Skin of body (tissue), 3 donors: ENCODE measurements at places on chromosomes 13 and 19. TPM values are rescaled to one million over a fixed set of nuclear protein-coding genes. Genes with fewer than 3 reads are reported as not detected.

The ARRDC5 gene
- total RNA-seq, result 0.10 TPM

The LIM2 gene
- total RNA-seq, result not detected

- DNase-seq, result no peak
Observed at GRCh38 chr13:112764864-112765561, 75.2 kb downstream of the ATP11A start.

DNA sequence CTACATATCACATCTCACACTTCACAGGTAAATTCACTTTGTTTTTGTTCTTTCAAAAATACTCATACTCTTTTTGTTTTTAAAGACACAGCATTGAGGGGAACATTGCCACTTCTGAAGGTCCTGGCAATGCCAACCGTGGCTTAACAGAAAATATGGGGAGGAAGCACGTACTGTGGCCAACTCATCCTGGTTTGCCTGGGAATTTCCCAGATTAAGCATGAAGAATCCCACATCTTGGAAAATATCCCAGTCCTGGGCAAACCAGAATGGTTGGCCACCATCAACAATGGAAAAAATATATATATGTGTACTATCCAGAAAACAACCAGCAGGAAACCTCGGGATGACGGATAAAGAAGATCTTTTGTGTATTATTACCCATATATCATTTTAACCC is 1032.2 kb upstream of the SLC10A2 start:
- no peak for DNase-seq

- DNase-seq, result no peak
Observed at GRCh38 chr13:27118428-27119054, 53.1 kb downstream of the USP12 start.

- DNase-seq, result no peak
Observed at GRCh38 chr13:53694814-53695532, 666.4 kb downstream of the OLFM4 start.

- no peak for DNase-seq
Observed at GRCh38 chr13:80096383-80096782, 244.5 kb downstream of the SPRY2 start.

DNA sequence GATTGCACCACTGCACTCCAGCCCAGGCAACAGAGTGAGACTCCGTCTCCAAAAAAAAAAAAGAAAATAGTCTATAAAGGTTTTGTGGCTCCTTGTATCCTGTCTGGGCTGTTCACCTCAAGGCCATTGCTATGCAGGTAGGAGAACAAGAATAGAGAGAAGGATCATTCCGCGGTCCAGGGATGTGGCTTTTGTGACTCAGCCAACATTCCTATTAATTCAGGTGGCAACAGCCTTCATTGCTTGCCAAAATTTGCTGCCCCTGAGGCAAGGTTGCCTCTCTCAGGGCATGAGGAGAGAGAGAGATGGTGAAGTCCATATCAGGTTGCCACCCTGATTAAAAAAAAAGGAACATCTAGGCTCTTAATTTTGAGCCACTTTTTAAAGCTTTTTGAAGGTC is 8.0 kb downstream of the ZNF551 start:
- DNase-seq, result no peak

The CLPTM1 gene
- 36.7 TPM for total RNA-seq

DNA sequence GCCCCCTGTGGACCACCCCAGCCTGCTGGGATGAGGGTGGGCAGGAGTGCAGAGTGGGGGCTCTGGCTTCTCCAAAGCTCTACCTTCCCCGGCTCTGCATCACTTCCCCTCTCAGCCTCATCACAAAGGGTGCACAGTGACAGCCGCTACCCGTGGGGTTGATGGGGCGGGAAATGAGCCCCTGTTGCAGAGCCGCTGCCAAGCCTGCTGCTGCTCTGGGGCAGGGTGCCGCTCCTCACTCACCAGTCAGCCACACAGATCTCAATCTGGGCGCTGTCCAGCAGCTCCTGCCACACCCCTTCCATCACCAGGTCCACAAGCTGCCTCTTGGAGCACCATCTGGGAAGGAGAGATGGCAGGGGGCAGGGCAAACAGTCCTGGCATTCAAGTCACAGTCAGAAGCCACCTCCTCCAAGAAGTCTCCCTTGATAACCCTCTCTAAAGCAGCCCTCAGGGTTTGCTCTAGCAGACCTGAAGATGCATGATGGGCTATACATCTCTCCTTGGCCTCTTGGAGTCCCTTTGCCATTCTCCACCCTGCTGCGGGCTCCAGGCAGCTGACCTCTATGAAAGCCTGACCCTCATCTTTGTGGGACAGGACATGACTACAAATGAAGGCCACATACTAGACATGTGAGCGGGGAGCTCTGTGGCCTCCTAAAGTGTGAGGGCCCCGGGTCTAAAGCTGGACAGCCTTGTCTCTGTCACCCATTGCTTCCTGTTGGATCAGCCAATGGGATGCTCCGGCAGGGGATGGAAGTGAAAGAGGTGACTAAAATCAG is 15.7 kb downstream of the MRPS12 start:
- DNase-seq, result no peak

The GFY gene
- total RNA-seq, result not detected

GRCh38 chr19:31709476-31709875 is 360.2 kb upstream of the TSHZ3 start:
- no peak for DNase-seq

DNA sequence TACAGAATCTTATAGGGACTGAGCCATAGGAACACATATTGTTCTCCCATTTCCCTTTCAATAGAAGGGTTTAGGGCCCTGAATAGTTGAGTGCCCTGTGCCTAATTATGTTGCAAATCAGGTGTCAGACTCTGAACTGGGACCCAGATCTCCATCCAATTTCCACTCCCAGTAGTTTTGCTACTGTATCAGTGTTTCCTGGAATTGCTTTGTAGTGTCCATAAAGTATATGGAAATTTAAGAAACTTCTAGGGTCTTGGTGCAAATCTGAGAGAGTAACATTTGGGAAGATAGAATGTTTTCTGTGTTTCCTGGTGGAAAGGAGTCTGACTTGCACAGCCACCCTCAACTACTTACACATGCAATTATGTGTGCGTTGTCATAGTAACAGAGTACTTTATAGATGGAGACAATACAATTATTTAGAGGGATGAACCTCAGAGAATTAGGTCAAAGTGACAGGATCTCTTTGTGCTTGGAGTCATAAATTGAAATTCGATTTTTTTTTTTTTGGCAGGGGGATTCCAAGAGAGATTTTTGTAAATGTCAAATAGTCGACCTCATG is 646 bp upstream of the SLC10A2 start:
- DNase-seq, result no peak

DNA sequence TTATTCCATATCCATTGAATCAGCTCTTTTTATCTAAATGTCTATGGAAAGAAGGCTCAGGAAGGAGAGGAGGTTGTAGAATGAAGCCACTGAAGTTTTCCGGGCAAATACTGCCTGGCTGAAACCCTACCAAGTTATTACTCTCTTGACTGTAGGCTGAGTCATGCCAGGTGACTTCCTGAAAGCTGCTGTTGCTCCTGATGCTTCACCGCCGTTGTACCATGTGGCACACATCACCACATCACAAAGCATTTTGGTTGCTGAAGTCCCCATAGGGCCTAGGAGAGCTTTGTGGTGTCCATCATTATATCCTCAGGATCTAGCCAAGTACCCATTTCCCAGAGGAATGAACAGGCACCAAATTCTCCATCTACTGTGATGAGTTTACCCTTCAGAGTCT is 11.1 kb upstream of the TDRD12 start:
- no peak for DNase-seq
